ENCODE measurements at places on chromosomes 3 and 15. TPM values are rescaled to one million over a fixed set of nuclear protein-coding genes. Genes with fewer than 3 reads are reported as not detected.

ARPIN gene
- total RNA-seq, result 18.7 TPM

GRCh38 chr3:136728918-136729317 lies 23.3 kb downstream of the STAG1 start:
- H3K4me3 ChIP-seq, result peak overlapping the region; percentile 64
- no peaks in the 10 kb centered on the region for H3K27me3 ChIP-seq
- no peaks in the 10 kb centered on the region for H3K36me3 ChIP-seq
- DNase-seq, result no peak
- peaks cover 27% of the 10 kb centered on the region for H3K4me1 ChIP-seq
- peak overlapping the region; percentile 88 for H3K27ac ChIP-seq

AAGAB gene
- total RNA-seq, result 32.8 TPM

DNA sequence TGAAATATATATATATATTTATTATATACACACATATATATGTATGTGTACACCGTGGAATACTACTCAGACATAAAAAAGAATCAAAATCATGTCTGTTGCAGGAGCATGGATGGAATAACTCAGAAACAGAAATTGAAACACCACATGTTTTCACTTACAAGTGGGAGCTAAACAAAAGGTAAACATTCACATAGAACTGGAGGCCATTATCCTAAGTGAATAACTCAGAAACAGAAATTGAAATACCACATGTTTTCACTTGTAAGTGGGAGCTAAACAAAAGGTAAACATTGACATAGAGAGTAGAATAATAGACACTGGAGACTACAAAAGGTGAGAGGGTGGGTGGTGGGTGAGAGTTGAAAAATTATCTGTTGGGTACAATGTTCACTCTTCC lies 171.5 kb upstream of the GOLIM4 start:
- no peak overlapping the region for H3K27ac ChIP-seq
- H3K36me3 ChIP-seq, result no peaks in the 10 kb centered on the region
- no peak overlapping the region for H3K4me3 ChIP-seq
- no peaks in the 10 kb centered on the region for H3K27me3 ChIP-seq
- no peak for DNase-seq
- H3K4me1 ChIP-seq, result no peaks in the 10 kb centered on the region

GRCh38 chr3:112095731-112096130 lies 9.5 kb downstream of the C3orf52 start:
- H3K27me3 ChIP-seq, result no peaks in the 10 kb centered on the region
- peaks cover 2% of the 10 kb centered on the region for H3K36me3 ChIP-seq
- H3K4me3 ChIP-seq, result no peak overlapping the region
